ENCODE measurements at places on chromosomes 13 and 19.

GRCh38 chr13:43223216-43223615, 199.8 kb downstream of the DNAJC15 start:
- no peak for DNase-seq

- no peak for DNase-seq
Measured at GRCh38 chr19:8204961-8205360, 4.2 kb upstream of the CERS4 start.

DNA sequence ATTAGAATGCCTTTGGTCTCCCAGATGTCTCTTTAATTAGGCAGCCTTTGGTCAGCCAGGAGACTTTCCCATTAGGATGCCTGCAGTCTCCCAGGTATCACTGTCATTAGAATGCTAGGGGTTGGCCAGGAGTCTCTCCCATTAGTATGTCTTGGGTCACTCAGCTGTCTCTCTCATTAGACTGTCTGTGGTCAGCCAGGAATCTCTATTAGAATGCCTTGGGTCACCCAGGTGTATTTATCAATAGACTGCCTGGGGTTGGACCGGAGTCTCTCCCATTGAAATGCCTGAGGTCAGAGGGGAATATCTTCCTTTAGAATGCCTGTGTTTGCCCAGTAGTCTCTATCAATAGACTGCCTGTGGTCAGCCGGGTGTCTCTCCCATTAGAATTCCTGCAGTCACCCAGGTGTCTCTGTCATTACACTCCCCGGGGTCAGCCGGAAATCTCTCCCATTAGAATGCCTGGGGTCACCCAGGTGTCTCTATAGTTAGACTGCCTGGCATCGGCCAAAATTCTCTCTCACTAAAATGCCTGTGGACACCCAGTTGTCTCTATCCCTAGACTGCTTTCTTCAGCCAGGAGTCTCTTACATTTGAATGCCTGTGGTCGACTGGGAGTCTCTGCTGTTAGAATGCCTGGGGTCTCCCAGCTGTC, 1460.3 kb downstream of the UQCRFS1 start:
- no peak for DNase-seq

DNA sequence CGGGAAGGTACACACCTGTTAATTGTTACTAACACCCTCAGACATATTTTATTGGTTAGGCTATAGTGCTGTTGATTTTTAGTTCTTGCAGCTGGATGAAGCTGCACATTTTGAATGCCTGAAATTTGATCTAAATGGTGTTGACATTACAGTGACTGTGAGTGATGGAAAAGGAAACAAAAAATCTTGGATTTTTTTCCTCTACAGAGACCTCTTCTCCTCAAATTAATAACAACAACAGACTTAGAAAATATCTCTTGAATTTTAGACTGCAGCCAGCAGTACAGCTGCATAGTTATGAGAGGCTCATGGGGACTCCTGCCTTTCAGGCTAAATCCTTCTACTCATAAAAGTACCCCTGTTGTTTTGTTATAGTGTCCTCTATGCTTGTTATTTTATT, 500.5 kb upstream of the SPRY2 start:
- DNase-seq, result no peak

DNA sequence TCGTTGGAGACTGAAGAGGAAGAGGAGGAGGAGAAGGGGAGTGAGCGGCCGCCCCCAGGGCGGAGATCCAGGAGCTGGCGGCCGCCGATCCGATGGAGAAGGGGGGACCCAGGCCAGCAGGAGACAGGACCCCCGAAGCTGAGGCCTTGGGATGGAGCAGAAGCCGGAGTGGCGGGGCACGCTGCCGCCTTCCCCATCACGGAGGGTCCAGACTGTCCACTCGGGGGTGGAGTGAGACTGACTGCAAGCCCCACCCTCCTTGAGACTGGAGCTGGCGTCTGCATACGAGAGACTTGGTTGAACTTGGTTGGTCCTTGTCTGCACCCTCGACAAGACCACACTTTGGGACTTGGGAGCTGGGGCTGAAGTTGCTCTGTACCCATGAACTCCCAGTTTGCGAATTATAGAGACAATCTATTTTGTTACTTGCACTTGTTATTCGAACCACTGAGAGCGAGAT, 1.8 kb downstream of the GADD45B start:
- DNase-seq, result no peak

GRCh38 chr13:98495627-98496478, 81.1 kb downstream of the STK24 start:
- DNase-seq, result no peak

DNA sequence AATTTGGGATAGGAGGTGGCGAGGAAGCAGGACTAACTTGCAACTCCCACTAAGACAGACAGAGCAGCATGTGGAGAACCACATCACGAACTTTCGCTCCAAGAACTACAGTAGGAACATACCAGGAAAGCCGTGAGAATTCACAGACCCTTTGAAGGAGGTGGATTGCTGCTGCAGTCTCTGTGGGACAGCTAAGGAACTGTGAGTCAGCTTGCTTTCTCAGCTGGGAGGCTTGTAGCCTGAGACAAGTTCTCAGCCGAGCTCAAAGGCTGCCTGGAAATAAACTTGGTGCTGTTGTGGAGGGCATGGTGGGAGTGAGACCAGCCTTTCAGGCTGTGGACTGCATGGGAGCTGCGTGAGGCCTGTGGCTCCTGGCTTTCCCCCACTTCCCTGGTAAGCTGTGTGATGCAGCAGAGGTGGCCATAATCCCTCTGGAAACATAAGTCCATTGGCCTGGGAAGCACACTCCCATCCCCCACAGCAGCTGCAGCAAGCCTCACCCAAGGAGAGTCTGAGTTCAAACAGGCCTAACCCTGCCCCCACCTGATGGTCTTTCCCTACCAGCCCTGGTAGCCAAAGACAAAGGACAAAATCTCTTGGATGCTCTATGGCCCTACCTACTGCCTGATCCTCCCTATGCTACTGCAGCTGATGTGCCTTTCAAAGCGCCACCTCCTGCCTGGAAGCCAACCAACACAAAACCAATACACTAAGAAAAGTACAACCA, 441.1 kb upstream of the HTR2A start:
- DNase-seq, result no peak

DNA sequence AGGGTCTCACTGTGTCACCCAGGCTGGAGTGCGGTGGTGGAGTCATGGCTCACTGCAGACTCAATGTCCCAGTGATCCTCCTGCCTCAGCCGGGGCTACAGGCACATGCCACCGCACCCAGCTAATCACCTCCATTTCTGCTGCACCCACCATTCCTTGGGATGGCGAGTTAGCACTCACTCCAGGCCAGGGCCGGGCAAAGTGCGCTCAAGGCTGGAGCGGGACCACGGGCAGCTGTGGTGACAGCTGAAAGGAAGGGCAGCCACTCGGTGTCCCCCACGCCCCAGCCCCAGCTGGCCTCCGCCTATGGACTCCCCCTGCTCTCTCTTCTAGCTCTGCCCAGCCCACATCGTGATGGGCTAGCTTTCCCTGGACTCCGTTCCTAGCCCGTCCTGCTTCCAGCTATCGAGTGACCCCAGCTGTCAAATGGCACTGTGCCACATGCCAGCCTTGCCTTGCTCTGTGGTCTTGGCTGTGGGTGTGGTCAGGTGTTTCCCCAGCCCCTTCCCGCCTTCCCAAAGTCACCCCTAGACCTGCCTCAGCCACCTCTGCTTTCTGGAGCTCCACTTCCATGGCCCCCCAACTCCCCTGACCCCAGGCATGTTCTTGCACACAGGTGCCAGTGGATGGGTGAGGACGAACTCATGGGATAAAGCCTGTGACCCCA, 4.1 kb downstream of the MICOS13 start:
- no peak for DNase-seq

- DNase-seq, result no peak
Measured at GRCh38 chr19:51271067-51271466, 20.2 kb downstream of the SIGLECL1 start.

DNA sequence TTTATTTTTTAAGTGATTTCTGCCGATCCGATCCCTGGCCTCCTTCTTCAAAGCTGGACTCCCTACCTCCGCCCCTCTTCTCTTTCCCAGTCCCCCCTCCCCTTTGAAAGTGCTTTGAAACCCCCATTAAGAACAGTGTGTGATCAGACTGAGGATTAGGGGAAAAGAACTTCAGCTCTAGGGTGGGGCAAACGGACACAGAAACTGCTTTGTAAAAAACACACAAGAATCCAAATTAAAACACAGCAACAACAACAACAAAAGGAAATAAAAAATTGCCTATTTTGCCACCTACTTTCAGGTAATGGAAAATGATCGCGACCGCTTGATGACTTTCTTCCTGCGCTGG, 1.4 kb downstream of the SPRY2 start:
- DNase-seq, result no peak

- DNase-seq, result no peak
Measured at GRCh38 chr13:38657191-38657590, 29.7 kb upstream of the FREM2 start.

- DNase-seq, result no peak
Measured at GRCh38 chr19:2478756-2479555, 3.0 kb downstream of the GADD45B start.

DNA sequence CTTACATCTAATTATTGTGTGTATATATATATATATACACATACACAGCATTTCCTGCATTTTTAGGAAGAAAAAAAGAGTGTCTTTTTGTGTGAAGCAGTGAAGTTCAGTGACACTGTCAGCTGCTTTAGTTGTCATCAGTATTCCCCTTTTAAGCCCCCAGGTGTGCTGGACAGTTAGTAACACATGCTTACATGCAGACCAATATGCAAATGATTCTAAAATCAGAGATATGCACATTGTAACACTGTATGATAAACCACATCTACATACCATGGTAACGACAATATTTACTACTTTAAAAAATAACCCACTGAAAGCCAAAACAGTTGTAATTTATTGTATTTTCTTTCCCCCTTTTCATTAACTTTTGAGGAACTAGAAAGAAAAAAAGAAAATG, 16.8 kb downstream of the LHFPL6 start:
- DNase-seq, result no peak

GRCh38 chr13:46035066-46035465, 17.5 kb downstream of the ZC3H13 start:
- DNase-seq, result no peak

- no peak for DNase-seq
Measured at GRCh38 chr13:20375871-20376270, 143.8 kb upstream of the GJB6 start.

DNA sequence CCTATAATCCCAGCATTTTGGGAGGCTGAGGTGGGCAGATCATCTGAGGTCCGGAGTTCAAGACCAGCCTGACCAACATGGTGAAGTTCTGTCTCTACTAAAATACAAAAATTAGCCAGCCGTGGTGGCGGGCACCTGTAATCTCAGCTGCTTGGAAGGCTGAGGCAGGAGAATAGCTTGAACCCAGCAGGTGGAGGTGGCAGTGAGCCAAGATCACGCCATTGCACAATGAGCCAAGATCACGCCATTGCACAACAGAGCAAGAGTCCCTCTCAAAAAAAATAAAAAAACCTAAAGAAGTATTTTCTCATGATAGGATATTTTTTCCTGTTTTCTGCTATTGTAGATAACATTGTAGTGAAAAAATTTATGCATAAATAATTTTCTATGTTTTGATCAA, 13.3 kb downstream of the IFT88 start:
- DNase-seq, result no peak

DNA sequence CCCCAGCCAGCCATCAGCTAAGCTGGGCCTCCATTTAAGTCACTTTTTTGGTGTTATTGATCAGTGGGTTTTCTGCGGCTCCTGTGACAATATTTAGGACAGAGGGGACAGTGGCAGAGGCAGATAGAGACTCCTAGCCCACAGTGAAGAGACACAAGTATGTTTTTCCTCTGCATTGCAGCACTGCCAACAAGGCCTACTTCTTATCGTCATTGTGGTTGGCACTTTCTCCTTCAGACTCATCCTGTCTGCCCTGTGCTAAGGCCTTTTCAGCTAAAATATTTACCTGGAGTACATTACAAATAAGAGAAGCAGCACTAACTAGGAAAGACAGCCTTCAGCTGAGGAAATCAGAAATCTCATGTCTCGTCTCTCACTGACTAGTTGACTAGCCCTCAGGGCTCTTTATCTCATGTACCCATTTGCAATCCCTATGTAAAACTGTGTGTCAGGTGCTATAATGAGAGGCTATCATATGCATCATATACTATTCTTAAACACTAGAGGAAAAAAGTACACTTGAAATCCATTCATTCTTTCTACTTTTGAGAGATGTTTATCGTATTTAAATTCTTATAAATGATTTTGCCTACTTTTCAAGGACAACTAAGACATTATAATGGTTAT, 62.2 kb downstream of the ZAR1L start:
- no peak for DNase-seq

- DNase-seq, result no peak
Measured at GRCh38 chr19:15354566-15355296, 22.4 kb upstream of the BRD4 start.

DNA sequence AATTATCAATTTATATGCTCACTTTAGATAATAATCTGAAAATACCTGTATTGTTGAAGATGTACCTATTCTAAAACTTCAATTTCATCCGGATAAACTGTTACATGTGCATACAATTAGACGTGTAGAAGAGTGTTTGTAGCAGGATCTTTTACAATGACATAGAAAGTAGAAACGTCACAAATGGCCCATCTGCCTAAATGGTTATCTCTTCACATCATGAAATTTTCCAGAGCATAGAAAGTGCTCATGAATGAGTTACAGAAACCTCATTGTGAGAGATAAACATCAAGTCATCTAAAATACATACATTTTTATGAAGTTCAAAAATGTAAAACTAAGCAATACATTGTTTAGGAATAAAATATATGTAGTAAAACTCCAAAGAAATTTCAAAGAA, 607.4 kb downstream of the GPC6 start:
- no peak for DNase-seq

DNA sequence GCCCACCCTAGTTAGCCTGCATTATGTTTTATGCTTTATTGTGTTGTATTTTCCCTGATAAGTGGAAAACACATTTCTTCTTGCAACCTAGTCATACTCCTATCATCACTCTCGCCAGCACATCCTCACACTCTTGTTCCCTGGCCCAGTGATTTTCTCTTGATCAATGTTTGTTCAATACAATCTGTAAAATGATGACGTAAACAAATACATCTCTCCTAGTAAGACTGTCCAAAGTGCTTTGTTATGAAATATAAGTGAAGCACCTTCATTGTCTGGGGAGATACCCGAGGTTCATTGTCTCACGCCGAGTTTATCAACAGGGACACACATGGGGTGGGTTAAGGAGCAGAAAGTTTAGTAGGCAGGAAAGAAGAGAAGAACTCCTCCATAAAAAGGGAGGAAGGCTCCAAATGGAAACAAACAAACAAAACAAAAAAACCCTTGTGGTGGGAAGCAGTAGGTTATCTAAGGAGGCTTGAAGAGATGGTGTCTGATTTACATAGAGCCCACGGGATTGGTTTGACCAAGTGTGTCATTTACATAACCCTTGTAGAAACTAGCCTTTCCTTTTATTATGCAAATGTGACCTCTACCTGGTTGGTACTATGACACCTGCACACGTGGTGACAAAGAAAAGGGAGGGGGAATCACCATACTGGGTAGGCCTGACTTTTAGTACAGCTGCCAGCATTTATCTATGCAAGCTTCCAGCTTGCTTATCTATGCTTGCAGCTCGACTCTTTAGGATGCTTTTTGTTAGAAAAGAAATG, 1317.9 kb upstream of the SPRY2 start:
- DNase-seq, result no peak

- no peak for DNase-seq
Measured at GRCh38 chr13:33003458-33004019, 12.7 kb upstream of the KL start.

- no peak for DNase-seq
Measured at GRCh38 chr19:51018745-51019543, 565 bp downstream of the KLK10 start.
